ELF-1 (cell line): ENCODE measurements at places on chromosomes 16 and 17.

- DNase-seq = no peak
These were observed 23.0 kb upstream of the CAPNS2 start for GRCh38 chr16:55543472-55543871.

DNA sequence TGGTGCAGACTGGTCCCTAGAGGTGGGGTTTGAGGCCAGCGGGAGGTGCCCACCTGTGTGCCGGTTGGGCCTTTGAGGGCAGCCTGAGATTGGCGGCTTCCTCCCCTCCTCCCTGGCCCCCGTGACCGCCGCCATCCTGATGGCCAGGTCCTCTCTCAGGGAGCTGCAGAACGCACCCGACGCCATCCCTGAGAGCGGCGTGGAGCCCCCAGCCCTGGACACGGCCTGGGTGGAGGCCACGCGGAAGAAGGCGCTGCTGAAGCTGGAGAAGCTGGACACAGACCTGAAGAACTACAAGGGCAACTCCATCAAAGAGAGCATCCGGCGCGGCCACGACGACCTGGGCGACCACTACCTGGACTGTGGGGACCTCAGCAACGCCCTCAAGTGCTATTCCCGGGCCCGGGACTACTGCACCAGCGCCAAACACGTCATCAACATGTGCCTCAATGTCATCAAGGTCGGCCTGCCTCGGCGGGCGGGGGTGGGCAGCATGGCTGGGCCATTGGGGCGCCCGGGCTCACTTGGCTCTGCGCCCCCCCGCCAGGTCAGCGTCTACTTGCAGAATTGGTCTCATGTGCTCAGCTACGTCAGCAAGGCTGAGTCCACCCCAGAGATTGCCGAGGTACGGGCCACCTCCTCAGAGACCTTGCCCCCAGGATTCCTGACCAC, 2.8 kb downstream of the GPS1 start:
- DNase-seq = no peak

- DNase-seq = peak; percentile 93
These were observed at the start of gene SOX15 for GRCh38 chr17:7589891-7590691. Gene SOX15, minus strand, starts transcription at chr17:7590094. Its CDS starts 418 bp downstream, at chr17:7589676.

GRCh38 chr16:510066-510825, 17.3 kb upstream of the CAPN15 start:
- no peak for DNase-seq

DNA sequence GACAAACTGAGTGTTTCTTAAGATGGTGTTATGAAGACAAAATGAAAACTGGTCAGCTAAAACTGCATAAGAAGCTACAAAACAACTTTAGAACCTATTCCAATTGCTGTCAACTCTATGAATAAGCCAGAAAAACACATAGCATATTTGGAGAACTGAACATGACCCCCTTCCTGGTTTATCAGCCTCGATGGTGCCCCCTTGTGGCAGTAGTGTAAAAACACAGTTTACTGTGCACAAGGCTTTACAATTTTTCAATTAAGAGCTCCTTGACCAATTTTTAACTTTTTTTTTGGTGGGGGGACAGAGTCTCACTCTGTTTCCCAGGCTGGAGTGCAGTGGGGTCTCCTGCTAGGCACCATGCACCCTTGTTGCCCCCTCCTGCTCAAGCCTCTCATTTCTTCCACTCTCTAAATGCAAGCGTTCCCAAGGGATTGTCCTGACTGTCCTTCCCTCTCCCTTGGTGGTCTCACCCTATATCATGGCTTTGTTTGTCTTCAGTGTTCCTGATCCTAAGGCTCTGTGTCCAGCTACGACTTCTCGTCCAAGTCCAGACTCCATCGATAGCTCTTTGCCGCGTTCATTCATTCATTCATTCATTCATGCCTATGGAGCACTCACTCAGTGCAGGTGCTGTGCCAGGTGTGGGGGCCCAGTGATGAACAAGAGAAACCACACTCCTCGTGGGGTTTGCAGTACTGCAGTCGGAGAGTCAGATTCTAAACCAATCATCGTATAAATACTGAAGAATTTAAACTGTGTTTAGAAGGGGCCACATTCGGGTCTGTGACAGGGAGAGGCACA, 7.5 kb downstream of the EIF1 start:
- no peak for DNase-seq

DNA sequence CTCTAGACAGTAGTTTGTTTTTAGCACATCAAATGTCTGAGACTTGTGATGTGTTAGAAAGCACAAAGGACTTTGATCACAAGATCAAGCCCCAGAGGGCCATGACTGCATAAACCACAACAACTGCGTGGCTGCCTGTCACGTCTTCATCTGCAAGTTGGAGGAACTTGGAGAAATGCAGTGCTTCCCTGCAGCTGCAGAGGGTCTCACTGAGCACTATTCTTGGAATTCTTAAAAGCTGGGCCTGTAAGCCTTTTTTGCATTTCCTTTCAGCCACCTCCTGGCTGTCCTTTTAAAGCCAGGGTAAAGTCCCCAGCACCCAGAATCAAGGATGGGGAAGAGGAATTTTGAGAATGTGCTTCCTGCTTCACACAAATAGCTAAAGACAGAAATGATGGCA, 431.3 kb downstream of the MAF start:
- peak; percentile 83 for DNase-seq

GRCh38 chr17:55743103-55743679, 7.7 kb upstream of the PCTP start:
- no peak for DNase-seq

- peak; percentile 5 for DNase-seq
These were observed 292.6 kb upstream of the CDH11 start for GRCh38 chr16:65414284-65414984.

- no peak for DNase-seq
These were observed 2.2 kb downstream of the CDH16 start for GRCh38 chr16:66916518-66916917.
